Nucleus accumbens (tissue), 56 donors: ENCODE measurements at places on chromosomes 13 and 19.

DNA sequence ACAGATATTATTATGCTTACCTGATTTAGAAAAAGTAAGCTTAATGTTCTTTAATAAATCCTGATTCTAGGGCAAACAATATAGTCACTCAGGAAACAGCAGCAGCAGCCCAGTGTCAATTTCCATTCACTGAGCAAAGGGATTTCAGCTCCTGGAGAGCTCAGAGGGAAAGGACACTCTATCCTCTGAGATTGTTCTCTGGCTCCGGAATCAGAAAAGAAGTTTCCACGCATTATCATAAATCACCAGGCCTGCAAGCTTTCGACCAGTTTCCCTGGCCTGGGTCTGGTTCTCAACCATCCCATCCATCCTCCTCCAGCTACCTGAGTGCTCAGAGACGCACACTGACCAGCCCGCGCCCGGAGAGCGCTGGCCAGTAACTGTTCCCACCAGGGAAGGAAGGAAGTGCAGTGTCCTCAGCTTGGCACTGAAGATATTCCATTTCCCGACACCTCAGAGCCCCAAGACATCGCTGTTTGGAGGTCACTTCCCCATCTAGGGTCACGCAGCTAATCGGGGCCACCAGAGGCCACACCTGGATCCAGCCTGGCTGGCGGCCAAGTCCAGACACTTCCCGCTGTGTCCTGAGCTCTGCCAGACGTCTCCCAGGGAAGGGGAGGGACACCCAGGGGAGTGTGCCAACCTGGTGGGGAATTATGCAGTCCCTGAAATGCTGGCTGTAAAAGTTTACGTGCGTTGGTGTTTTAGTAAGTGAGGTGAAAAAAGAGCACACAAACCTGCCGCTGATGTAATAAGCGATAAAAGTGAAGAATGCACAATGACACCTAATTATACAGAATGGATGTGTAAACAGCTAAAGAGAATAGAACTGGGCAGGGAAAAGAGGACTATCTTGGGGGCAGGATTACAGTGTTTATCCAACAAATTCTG lies 29.1 kb downstream of the EPS15L1 start:
- no peak for DNase-seq

GRCh38 chr13:94705081-94706030 lies 7.0 kb downstream of the SOX21 start:
- no peak for DNase-seq

GRCh38 chr13:50535050-50535449 lies 308.4 kb downstream of the DLEU7 start:
- DNase-seq, result no peak

DNA sequence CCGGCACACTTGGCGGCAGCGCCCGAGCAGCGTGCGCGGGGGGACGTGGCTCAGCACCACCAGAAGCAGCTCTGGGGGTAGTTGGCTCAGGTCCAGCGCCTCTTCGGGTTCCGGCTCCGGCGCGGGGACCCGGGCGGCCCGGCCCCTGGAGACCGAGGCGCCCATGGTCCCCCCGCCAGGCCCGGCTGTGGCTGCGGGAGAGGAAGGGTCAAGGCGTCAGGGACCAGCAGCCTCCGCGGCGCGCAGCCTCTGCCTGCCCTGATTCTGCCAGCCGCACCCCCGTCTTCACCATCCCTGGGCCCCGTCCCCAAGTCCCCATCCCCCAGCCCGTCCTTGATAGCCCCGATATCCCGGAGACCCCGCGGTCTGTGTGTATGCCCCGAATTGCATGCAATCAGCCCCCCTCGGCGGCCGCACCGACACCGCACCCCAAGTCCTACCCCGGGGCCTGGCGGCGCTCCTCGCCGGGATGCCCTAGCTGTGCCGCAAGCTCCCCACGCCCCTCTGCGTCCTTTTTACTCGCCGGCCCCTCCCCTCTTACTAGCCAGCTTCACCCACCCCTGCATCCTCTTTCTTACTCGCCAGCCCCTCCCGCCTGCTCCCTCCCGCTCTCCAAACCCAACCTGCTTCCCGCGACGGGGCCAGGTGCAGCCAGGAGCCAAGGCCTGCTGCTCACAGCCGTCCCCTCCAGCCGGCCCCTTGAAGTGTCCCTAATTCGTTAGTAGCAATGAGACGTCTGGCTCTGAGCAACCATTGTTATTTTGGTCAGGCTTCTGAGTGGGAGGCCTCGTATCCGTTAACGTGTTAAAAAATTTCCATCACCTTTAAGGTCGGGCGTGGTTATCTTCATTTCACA lies at the start of gene FBXO27:
TSS of gene FBXO27 (minus strand) at position 487 of the 856 bp plus-strand sequence. CDS start at position 165, 322 bp downstream.
- DNase-seq, result no peak

- DNase-seq, result no peak
These were observed 2.5 kb downstream of the KDM4B start for GRCh38 chr19:4971424-4971793.

DNA sequence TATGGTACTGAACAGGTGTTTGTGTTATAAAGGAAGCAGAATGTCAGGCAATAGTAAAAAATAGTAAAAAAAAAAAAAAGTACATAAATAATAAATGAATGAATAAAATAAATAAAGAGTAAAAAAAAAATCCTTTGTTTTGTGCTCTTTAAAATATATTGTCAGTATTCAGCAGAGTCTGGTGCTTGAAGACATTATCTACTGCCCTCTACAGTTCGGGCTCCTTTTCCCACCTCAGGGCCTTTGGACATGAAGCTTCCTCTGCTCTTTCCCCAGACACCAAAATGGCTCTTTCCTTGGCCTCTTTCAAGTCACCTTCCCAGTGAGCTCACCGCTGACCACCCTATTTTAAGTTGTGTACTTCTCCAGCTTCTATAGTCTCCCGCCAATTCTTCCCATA lies 137.5 kb downstream of the TNFRSF19 start:
- no peak for DNase-seq

DNA sequence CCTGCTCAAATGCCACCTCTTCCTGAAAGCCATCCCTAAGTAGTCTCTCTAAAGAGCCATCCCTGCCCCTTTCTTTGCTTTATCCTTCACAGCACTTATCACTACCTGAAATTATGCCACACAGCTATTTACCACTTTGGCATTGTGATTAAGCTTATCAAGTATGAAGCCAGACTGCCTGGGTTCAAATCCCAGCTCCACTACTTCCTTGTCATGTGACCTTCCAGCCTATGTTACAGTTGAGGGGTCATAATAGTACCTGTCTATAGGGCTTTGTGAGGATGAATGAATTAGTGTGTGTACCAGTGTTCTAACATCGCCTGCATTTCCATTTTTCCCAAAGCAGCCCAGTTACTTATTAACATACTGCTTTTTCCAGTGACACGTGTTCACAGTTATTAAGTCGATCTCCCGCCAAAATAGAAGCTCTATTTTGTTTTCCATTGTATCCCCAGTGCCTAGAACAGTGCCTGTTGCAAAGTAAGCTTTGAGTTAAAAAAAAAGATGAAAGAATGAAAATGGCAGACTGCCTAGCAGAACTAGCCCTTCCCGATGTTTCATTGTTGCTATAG lies 32.8 kb downstream of the ZSWIM9 start:
- DNase-seq, result no peak

DNA sequence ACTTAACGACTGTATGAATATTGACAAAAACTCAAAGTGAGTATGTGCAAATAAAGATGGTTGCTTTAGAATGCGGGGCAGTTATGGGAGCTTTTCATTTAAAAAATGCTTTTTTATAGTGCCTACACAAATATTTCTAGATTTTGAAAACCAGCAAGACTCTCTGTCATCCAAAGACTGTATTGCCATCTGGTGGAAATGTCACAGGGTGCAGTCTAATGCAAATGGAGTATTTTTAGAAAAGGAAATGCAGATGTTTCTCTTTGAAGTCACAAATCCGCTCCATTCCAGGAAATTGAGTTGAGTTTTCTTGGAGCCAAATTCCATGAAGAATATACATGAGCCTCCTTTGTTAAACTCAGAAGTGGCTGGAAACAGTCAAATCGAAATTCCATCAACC lies 2.3 kb upstream of the C1QTNF9B start:
- no peak for DNase-seq

DNA sequence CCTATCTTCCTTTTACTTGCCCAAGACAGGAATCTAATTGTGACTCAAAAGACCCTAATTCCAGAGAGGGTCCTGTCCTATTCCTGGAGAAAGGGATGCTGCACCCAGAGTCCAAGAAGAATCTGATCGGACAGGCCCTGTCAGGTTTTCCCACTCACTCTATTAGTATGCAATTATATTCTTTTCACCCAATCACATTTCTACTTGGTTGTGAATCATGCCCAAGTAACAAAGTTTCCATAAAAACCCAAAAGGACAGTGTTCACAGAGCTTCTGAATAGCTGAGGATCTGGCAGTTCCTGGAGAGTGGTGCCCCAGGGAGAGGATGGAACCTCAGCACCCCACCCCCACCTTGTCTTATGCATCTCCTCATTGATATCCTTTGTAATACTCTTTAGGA lies 135.3 kb upstream of the SLITRK5 start:
- no peak for DNase-seq

DNA sequence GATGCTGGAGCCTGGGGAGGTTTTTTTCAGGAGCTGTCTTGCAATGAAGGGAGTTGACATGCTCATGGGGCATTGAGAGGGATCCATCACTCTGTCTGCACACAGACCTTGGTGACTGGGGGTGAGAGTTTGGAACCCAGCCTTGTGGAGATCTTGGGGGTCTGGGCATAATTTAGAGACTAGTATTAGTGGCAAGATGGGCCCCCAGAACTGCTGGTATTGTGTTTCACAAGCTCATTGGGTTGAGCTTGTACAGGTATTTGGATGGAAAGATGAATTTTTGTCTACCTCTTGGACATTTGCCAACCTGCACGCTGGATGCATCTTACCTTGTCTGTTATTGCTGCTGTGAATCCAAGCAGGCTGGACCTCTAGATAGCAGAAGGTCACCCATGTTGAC lies at the start of gene OR2Z1:
TSS of gene OR2Z1 (plus strand) at position 301 of the 400 bp plus-strand sequence. CDS start 9,395 bp downstream, outside the sequence.
- no peak for DNase-seq

DNA sequence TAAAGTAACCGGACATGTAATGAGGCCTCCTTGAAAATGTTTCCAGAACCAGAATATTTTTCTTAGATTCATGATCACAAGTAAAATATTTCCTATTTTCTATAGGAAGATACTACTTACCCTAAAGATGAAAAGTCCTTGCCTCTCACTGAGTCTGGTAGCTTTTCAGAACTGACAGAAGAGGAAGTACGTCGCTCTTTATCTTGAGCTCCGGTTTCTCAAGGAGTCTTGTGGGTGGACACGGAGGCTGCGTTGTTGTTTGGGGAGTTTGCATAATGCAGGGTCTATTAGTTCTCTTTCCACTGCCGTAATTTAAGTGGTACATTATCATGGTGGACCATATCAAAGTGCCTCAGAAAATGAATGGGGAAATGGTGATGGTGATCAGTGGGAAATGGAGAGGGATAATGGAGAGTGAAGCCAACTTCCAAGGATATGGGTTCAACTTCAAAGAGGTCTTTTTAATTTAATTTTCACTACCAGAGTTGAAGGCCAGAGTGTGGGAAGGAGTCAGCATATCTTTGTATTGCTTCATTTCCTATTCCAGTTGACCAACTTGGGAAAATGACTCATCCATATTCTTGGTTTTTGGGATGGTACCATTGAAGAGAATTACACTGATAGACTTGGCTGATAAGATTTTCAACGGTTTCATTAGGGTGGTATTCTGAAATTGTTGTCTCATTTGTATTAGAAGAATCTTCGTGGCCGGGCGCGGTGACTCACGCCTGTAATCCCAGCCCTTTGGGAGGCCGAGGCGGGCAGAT lies 23.4 kb downstream of the MBD3L2B start:
- DNase-seq, result no peak

GRCh38 chr19:9801976-9802375 lies 16.9 kb downstream of the FBXL12 start:
- no peak for DNase-seq

- DNase-seq, result no peak
These were observed 22.6 kb downstream of the KLF5 start for GRCh38 chr13:73081256-73081915.

GRCh38 chr13:112113851-112114250 lies 46.9 kb downstream of the SOX1 start:
- DNase-seq, result no peak

GRCh38 chr13:24511019-24511815 lies 1.4 kb downstream of the PARP4 start:
- no peak for DNase-seq

DNA sequence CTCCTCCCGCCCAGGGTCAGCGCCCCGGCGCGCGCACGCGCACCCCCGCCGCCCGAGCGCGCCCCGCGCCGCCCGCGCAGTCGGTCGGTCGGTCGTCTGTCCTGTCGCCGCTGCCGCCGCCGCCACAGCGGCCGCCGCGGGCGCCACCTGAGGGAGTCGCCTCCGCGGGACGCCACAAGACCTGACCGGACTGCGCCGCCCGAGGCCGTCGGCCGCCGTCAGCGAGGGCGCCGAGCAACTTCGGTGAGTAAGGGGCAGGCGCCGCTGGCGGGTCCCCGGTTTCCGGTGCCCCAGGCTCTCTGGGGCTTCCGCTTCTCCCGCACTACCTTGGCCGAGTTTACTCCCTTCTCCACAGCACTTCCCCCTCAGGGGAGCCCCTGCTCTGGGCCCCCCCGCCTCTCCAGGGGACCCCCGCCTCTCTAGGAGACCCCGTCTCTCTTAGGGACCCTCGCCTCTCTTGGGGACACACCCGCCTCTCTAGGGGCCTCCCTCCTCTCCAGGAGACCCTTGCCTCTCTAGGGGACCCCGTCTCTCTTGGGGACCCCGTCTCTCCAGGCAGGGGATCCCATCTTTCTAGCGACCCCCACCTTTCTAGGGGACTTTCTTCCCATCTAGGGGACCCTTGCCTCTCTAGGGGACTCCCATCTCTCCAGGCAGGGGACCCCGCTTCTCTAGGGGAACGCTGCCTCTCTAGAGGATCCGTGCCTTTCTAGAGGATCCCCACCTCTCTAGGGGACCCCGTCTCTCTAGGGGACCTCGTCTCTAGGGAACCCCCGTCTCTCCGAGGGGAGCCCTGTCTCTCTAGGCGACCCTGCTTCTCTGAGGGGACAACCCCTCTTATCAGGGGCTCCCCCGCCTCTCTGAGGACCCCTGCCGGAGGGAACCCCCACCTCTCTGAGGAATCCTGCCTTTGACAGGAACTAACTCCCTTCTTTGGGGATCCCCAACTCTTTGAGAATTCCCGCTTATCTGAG lies 19.3 kb upstream of the GATAD2A start:
- DNase-seq, result no peak

DNA sequence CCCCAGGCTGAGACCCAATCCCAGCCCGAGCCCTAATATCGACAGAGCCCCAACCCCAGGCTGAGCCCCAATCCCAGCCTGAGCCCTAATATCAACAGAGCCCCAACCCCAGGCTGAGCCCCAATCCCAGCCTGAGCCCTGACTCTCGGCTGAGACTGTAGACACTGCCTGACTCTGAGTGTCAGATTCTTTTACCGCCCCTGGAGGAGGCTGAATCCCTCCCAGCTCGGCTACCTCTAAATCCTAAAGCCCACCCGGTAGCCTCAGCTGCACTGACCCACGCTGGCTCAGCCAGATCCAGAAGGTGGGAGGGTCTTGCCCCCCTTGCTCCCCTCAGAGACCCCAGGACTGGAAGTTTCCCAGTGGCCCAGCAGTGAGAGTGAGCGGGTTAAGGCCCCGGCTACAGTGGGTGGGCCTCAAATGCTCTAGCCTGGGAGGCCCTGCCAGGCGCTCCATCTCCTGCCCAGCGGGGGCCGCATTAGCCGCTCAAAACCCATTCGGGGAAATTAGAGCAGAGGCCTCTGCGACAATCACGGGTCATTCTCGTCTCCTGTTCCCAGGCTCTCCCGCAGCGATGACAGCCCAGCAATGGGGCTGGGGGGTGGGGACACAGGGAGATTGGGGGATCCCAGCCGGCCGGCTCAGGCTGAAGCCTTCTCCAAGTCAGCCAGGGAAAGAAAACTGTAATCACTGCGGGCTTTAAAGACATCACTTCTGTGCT lies 43.8 kb downstream of the ZNRF4 start:
- DNase-seq, result peak; percentile 57
